Activated CD4-positive, alpha-beta memory T cell treated with anti-CD3 and anti-CD28 coated beads for 36 hours (primary cell): ENCODE measurements at places on chromosomes 4 and X.
A peak's percentile ranks its signal among the peaks of the same experiment; 100 is the strongest.

DNA sequence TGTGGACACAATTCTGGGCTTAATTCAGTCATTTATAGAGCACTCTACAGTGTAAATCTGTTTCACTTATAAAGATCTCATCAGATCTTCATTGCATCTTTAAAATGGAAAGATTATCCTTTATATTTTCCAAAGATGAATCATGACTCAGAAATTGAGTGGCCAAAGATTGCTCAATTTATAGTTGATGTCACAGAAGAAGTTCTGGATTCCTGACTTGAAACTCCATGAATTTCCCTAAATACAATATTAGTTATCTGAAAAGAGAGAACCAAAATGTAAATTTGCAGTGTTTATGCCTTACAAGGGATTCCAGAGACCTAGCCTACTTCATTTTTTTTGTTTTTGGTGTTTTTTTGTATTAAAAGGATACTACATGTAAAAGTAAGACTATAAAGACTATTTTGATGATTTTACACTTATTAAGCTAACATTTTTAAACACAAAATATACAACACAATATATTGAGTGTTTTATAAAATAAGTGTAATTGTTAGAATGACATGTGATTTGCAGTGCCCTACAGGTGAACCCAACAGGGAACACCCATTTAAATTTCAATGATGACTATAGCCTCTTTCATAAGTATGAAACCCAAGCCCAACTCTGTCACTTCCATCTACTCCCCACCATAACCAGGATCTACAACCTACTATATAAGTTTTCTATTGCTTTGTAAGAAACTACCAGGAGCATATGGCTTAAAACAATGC is 183.5 kb downstream of the PCDH7 start:
- DNase-seq, result no peak

DNA sequence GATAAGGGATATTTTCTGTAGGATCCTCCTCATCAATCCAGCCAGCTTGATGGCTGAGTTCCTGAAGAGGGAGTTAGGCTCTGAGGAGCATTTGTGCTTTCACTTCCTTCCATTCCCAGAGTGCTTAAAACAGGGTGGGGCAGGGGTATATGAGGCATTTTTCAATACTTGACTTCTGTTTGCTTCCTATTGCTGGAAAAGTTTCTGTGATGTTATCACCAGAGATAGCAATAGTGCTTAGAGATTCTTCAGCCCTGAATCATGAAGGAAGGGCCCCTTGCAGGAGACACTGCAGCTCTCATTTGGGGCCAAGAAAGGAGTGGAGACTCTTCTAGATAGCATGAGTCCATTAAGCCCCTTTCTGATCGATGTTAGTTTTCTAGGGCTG is 166.7 kb upstream of the RPS6KA3 start:
- no peak for DNase-seq

DNA sequence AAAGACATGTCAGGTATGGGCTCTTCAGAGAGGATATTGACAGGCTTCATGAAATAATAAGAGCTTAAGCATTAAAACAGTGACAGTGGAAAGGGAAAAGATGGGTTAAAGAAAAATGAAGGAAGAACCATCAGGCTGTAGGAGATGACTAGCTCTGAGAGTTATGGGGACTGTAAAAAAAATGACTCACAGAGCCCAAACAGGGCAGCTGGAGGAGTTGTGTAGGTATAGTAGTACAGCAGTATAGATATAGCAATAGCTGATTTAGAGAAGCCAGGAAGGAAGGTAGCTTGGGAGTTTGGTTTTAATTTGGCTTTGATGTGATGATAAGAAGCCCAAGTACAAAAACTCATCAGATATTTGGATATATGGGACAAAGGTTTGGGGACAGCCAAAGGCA is 66.6 kb downstream of the FREM3 start:
- DNase-seq, result no peak

- peak; percentile 35 for DNase-seq
Observed at GRCh38 chr4:99507762-99508161, 3.1 kb upstream of the C4orf17 start.

DNA sequence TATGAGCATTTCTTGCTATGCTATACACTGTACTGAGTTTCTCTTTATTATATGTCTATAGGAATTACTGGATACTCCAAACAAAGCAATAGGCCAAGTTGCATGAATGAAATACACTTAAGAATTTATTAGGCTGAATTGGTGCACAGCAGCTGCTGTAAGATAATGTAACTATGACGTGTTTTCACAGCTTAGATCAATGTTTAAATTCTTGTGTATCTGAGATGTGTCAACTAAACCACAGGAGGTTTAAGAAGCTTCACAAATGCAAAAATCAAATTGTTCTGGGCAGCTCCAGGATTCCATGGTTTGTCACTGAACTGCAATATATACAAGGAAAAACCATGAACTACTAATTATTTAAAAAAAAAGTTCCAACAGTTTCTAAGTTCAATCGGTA is 156.7 kb downstream of the MAPK10 start:
- DNase-seq, result no peak

DNA sequence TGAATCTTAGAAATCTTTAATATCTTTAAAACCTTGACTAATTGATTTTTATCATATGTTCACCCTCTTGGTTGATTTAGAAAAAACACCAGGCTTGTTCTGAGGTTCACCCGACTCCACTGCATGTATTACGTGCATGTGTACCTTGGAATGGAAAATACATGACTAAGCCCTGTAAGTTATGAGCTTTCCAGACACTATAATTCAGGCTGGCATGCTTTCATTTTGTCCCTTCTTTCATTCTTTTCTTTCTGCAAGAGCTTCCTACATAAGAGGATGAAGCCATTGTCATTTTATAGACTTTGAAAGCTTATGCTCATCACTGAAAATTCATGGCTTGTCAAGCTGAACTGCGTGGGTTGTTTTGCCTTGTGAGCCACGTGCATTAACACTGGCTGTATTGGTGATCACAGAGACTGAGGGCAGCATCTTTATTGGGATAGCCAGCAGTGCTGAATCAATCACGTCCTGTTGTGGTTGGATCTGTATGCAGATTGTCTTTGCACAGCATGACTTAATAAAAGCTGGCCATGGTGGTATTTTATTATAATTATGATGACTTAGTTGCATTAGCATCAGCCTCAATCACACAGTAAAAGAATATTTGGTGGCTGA is 141.9 kb downstream of the SLIT2 start:
- no peak for DNase-seq

DNA sequence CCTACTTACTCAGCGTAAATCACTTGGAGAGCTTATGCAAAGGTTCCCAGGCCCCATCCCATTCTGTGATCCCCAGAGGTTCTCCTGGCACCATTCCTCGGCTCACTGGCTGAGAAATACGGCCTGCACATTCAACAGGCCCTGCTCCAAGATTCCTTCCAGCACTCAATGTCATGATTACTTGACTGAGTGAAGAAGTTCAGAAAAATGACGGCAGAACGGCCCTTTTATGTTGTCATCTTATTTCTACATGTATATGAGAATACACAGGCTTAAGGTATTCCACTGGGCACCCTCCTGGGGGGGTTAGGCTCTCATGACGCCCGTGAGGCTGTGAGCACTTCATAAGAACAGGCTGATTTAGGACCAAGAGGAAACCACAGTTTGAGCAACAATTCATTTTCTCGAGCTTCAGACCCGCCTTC is 190.6 kb downstream of the NSUN7 start:
- no peak for DNase-seq

- no peak for DNase-seq
Observed at GRCh38 chrX:110667706-110668105, 127.9 kb downstream of the CHRDL1 start.

DNA sequence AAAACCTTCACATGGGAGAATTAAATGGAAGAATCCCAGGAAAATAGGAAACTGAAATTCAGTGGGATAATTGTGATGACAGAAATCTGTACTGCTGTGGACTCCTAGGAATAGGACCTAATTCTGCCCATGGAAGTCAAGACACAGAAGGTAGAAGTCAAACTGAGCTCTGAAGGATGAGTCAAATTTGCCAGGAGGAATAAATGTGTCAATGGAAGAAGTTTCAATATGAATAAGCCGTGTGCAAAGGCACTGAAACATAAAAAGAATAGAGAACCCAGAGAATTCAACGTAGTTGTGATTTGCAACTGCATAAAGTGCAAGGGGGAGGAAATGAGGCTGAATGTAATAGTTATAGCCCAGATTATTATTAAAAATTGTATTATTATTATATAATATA is 11.6 kb downstream of the ENAM start:
- DNase-seq, result no peak

DNA sequence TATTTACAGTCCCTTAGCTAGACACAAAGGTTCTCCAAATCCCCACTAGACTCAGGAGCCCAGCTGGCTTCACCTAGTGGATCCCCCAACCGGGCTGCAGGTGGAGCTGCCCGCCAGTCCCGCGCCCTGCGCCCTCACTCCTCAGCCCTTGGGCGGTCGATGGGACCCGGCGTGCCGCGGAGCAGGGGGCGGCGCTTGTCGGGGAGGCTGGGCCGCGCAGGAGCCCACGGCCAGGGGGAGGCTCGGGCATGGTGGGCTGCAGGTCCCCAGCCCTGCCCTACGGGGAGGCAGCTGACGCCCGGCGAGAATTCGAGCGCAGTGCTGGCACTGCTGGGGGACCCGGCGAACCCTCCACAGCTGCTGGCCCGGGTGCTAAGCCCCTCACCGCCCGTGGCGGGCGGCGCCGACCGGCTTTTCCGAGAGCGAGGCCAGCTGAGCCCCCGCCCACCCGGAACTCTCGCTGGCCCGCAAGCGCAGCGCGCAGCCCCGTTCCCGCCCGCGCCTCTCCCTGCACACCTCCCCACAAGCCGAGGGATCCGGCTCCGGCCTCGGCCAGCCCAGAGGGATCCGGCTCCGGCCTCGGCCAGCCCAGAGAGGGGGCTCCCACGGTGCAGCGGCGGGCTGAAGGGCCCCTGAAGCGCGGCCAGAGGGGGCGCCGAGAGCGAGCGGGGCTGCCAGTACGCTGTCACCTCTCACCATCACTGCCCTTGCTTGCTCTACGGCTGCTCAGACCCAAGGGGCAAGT is 39.4 kb downstream of the WFS1 start:
- peak; percentile 18 for DNase-seq

- DNase-seq, result no peak
Observed at GRCh38 chr4:21979196-21979595, 30.6 kb upstream of the KCNIP4 start.

- DNase-seq, result no peak
Observed at GRCh38 chr4:99734583-99735322, 77.1 kb upstream of the C4orf54 start.

GRCh38 chr4:181150191-181150590 is 1093.0 kb upstream of the TENM3 start:
- DNase-seq, result no peak
